ENCODE measurements at places on chromosomes 3 and 15.
A peak's percentile ranks its signal among the peaks of the same experiment; 100 is the strongest.

DNA sequence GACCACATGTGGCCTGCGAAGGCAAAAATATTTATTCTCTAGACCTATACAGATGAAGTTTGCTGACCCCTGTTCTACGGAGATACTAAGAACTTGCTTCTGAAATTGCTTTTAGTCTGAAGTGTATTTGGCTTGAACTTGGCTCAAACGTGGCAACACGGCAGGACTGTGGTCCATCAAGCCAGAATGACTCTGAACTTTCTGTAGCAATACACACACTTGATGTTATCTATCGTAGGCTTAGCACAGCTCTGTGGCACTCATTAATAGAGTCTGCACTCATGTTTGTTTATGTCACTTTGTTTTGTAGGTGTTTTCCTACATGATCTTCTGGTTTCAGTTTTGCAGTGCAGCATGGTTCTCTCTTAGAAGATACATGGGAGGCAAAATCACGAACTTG lies 298.1 kb downstream of the ADAMTS17 start:
- DNase-seq: no peak

GRCh38 chr3:14397531-14397930 lies 4.9 kb upstream of the SLC6A6 start:
- DNase-seq: no peak

- DNase-seq: no peak
These were observed 77.2 kb downstream of the GREM1 start for GRCh38 chr15:32794973-32795372.

DNA sequence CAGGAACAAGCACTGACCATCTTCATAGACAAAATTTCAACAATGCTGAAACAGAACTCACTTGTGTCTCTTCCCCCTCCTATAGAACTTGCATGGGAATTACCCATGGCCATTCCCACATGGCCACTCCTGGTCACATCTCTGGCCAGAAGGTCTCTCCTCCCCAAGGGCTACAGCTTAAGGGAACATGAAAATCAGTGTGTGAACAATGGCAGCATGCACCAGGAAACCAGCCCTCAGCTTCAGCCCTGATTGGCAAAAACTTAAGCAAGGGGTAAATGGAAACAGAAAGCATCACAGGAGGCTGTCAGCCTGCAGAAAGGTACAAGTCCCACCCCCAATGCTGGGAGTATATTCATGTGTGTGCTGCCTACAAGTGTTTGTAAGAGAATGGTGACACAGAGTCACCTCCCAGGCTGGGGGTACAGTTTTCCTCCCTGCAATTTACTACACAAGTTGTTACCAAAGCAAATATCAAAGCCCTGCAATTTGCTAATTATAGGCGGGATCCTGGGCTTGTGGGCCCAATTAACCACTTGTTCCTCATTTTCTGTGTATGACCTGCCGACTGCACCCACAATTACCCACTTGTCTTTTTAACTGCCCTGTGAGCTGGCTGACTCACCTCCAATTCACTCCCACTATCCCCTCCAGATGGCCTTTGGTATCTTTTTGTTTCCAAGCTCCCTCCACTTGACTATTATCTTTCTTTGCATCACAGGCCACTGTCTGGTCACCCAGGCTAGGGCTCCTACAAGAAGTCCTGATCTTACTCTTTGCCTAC lies 84.4 kb upstream of the HES1 start:
- no peak for DNase-seq

- DNase-seq: no peak
These were observed 50.4 kb downstream of the GHSR start for GRCh38 chr3:172397716-172398405.

- DNase-seq: no peak
These were observed 107.5 kb upstream of the MRPS22 start for GRCh38 chr3:139236336-139236735.

DNA sequence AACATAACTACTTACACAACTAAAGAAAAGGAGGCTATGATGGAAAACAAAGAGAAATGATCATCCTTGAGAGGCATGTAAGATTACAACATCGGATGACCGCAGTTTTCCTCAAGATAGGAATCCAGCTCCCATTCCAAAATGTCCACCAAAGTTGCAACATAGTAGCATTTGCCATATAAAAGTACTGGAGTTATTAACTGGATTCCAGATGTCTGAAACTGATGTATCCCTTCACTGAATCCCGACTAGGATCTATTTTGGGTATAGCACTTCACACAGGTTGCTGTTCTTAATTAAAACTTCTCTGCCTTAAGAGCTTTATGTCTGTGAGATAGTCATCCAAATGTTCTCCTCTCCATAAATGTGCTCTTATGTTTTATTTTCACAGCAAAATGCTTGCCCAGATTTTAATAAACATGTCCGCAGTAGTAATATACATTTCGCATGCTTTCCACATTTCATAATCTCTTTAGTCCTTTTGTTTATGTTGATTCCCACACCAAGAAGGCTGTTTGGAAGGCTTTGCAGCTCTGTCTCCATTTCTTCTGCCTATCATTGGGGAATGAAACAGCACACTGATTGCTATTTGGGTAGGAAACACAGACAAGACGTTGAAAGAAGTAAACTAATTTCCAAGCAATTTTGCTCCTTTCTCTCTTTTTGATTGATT lies 716.5 kb upstream of the CFAP20DC start:
- no peak for DNase-seq

DNA sequence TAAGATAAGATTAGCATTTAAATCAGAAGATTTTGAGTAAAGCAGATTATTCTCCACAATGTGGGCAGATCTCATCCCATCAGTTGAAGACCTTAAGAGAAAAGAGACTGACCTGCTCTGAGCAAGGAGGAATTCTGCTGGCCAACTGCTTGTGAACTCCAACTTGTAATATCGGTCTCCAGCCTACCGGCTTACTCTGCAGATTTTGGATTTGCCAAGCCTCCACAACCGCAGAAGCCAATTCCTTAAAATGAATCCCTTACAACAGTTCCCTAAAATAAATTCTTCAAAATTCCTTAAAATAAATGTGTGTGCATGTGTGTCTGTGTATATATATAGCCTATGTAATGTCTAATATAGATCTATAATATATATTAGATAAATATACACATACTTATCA lies 107.4 kb upstream of the KLF13 start:
- no peak for DNase-seq

DNA sequence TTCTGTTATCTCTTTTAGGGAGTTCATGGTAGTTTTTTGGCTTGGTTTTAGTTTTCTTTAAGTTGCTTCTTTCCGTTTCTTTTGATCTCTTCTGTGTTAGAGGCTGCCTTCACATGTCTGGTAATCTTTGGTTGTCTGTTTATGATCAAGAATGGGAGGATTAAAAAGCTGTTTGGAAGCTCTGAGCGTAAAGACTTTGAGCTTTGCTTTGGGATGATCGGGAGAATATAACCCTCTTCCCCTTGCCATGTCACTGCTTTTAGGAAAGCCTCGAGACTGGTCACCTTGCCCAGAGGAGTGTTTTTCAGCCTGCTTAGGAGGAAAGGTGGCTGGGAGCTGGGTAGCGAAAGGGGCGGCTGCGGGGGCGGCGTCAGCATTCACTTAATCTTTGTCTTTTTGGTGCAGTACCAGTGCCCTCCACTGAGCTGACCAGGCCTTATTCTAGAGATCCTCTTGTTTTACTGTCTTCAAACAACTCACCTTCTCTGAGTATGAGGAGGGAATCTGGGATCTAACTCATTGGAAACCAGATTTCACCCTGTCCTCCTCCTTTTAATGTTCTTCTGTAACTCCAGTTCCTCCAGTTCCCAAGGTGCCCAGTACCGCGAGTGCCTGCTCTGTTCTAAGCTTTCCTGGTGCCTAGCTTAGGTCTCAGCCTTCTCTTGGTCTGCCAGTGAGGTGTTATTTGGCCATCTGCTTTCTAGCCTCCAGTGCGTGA lies 15.5 kb downstream of the TATDN2 start:
- DNase-seq: peak; percentile 48

DNA sequence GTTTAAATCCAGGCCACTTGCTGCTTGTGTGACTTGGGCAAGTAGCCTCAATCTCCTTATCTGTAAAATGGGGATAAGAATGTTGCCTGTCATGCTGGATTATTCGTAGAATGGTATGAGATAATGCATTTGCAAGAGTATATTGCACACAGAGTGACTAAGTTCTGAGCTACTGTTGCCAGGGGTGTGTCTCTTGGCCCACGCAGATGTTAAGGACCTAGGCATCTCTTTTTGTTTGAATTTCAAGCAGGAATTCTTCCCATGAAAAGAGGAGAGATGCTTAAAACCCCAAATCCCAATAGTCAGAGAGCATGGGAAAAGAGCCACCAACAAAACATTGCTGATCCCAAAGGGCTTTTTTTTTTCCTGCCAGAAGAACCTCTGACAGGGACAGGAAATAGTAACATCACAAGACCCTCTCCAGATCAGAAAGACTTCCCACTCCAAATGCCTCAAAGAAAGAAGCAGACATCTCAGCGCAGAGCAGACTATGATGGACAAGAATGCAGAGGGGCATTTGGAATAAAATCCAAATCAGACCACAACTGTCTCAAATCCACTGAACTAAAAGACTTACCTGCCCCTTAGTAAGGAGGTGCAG lies 90.5 kb downstream of the MRPL46 start:
- DNase-seq: no peak
